T-helper 17 cell (primary cell): ENCODE measurements at places on chromosomes 2 and 18. TPM values are rescaled to one million over a fixed set of nuclear protein-coding genes. Genes with fewer than 3 reads are reported as not detected.

DNA sequence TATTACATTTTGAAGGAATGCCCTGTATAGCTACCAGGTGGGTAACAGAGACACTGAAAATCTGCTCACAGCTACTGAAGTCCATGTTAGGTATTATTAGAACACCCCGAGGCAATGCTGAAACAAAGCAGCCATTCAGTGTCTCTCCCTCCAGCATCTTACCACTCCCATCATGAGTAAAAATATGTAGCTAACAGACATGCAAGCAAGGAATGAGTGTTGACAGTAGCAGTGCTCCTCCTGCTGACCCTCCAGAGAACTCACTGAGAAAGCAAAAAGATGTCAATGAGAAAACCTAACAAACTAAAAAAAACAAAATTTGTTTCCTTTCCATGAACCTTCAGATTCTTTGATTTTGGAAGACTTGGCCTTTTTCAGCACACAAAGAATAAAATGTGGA, 393.9 kb downstream of the LRRTM1 start:
- DNase-seq, result no peak

GRCh38 chr2:36357847-36358659, 2.5 kb downstream of the CRIM1 start:
- no peak for DNase-seq

- no peak for DNase-seq
These were observed 54.2 kb downstream of the IMPA2 start for GRCh38 chr18:12035481-12035880.

GRCh38 chr2:168545439-168546082, 89.5 kb downstream of the CERS6 start:
- no peak for DNase-seq

DNA sequence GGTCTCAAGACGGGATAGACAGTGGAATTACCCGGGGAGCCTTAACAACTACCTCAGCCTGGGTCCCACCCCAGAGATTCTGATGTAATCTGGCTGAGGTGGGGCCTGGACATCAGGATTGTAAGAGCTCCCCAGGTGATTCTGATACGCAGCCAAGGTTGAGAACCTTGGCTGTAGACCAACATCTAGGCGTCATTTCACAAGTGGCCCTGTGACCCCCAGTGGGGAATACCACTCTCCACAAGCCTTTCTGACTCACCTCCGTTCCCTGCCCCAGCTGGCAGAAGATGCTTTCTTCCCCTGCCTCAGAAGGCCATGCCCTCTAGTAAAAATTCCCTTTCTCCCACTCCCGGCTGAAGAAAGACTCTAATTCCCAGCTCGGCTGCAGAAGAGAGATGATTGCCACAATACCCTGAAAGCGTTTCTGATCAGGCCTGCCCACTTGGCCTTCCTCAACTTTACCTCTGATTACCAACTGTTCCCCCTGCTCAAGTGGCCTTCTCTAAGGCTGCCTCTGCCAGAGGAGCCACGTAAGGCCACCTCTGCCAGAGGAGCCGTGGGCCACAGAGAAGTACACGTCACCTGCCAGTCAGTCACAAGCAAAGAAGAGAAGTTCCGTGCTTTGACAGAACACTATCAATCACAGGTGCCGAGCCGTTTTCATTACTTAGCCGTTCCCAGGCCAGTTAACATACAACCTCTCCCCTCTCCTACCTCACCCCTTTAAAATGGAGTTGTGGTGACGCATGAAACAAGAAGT, 116.8 kb upstream of the PKDCC start:
- DNase-seq, result no peak

DNA sequence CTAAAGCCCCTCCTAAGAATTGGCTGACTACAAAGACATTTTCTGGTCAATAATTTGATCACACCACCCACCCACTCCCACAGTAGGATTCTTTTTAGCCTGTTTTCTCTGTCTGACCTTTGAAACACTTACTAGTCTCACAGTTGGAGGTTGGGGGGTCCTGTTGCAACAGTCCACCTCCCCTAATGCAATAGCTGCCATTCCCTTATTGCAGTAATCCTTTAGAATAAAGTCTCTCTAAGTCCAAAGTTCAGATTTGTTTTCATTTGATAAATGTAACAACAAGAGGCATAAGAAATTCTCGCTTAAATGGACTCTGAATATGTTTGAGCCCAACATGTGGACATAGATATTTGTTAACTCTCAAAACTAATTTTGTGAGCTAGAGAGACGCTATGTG, 1326.8 kb upstream of the TMEFF2 start:
- no peak for DNase-seq

The TCF23 gene
- total RNA-seq, result not detected

The RBM44 gene
- 4.0 TPM for total RNA-seq
